ENCODE measurements at places on chromosomes 5 and 9.

- DNase-seq = no peak
Observed at GRCh38 chr5:128121651-128122050, 38.1 kb downstream of the SLC12A2 start.

GRCh38 chr5:5043346-5043745 is 96.8 kb upstream of the ADAMTS16 start:
- no peak for DNase-seq

GRCh38 chr9:134566936-134567335 is 74.7 kb upstream of the COL5A1 start:
- no peak for DNase-seq

DNA sequence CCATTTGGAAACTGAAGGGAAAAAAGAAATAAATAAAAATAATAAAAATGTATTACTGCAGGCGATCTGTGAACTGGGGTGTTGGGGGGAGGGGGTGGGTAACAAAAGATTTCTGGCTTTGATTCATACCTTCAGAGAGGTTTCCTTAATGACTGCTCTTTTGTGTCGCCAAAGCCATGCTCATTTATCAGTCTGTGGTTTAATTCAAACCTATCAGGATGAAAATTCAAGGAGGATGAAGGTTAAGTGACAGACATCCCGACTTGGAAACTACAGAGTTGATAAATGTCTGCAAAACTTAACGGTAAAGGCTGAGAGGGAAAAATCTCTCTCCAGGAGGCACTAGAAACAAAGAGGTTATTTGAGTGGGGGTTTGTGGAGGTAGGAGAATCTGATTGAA is 278.2 kb downstream of the PSAT1 start:
- DNase-seq = no peak

- DNase-seq = no peak
Observed at GRCh38 chr5:39203951-39204350, 15.4 kb downstream of the FYB1 start.

- DNase-seq = no peak
Observed at GRCh38 chr9:77946296-77946695, 85.3 kb downstream of the GNAQ start.

- DNase-seq = peak; percentile 93
Observed at GRCh38 chr5:143405063-143405848, 1.8 kb upstream of the NR3C1 start.

GRCh38 chr9:131020862-131021261 is 11.9 kb downstream of the LAMC3 start:
- no peak for DNase-seq

DNA sequence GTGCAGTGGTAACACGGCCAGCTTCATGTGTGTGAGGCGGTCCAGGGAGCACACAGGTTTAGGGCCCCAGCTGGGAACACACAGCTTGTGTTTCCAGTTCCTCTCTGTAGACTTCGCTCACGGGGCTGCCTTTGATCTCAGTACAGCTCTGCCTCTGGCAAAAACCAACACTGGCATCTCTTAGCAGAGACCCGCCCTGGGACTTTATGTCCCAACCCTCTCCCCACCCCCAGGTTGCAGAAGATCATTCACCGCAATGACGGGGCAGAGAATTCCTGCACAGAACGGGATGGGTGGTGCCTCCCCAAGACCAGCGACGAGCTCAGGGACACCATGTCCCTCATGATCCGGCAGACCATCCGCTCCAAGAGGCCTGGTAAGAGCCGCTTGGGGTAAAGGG is 5.2 kb upstream of the CEL start:
- no peak for DNase-seq

- no peak for DNase-seq
Observed at GRCh38 chr9:81687521-81688261, 1.7 kb downstream of the TLE1 start.

DNA sequence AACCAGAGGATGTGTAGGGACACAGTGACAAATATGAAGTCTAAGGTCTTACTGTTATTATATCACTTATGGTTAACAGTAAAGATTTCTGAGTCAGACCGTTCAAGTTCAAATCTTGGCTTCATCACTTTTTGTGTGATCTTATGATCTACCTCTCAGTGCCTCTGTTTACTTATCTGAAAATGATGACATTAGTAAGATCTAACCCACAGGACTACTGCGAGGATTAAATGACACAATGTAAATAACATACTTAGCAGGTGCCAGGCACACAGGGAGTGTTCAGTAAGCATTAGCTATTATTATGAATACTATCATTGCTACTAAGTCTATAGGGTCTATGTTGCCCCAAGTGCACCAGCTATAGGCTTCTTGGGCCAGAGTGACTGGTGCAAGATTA is 2.0 kb downstream of the IRF1 start:
- DNase-seq = no peak

GRCh38 chr9:92636627-92637026 is 33.3 kb downstream of the IPPK start:
- DNase-seq = no peak

DNA sequence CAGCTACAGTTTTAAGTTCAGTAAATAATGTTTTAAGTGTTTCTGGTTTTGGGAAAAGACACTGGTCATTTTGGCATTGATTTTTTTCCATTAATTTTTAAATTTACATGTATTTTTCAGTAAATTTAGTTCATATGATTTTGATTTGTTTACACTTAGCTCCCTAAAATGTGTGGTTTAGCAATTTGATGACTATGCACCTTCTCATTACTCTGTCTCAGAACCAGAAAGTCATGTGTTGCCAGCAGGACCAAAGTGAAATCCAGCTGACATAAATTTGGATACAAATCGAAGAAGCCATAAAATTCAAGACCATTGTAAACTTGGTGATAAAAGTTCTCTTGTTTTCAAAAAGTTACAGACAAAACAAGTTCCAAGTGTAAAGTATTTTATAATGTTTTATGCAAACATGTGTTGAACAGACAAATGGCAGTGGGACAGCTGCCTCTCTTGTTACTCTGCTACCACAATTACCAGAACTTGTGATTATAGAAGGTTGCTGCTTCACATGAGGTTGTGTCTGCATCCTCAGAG is 354.8 kb downstream of the NR2F1-AS1 start:
- no peak for DNase-seq

DNA sequence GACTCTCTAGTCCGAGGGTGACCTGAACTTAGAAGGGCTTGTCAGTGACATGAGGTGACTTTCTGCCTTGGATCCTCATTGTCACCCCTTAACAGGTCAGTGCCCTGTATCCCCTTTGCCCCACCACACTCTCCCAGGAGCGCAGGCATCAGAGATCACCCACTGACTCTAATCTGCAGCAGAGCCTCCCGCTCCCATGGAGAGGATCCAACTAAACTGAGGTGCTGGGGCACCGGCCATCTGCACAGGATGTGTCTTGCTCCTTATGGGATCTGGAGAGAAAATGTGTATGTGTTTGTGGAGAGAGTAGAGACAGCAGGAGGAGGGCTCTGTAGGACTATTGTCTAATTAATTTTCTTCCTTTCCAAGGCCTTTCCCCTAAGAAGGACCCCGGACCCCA is 213.7 kb downstream of the ROR2 start:
- no peak for DNase-seq

- no peak for DNase-seq
Observed at GRCh38 chr9:129656795-129657390, 8.6 kb upstream of the PRRX2 start.

DNA sequence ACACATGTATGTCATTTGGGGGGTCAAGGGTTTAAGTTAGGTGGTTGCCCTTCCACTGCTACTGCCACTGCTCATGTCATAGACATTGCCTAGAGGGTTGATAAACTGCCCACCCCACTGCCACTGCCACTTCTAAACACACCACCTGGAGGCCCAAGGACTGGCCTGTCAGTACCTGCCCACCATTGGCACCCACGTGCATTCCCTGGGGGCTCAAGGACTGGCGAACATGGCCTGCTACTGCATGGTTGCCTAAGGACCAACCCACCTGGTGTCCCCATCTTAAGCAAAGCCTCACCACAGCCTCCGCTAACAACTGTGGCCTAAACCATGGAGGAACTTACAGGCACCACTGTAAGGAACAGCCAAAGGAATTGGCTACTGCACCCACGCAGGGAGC is 185.6 kb upstream of the TLX3 start:
- no peak for DNase-seq

GRCh38 chr5:157509587-157509986 is 49.6 kb downstream of the NIPAL4 start:
- no peak for DNase-seq

Measured in CD4-positive, alpha-beta T cell treated with Interleukin-4 for 1 hour (primary cell).